ENCODE measurements at places on chromosomes 7 and 10. TPM values are rescaled to one million over a fixed set of nuclear protein-coding genes. Genes with fewer than 3 reads are reported as not detected.

DNA sequence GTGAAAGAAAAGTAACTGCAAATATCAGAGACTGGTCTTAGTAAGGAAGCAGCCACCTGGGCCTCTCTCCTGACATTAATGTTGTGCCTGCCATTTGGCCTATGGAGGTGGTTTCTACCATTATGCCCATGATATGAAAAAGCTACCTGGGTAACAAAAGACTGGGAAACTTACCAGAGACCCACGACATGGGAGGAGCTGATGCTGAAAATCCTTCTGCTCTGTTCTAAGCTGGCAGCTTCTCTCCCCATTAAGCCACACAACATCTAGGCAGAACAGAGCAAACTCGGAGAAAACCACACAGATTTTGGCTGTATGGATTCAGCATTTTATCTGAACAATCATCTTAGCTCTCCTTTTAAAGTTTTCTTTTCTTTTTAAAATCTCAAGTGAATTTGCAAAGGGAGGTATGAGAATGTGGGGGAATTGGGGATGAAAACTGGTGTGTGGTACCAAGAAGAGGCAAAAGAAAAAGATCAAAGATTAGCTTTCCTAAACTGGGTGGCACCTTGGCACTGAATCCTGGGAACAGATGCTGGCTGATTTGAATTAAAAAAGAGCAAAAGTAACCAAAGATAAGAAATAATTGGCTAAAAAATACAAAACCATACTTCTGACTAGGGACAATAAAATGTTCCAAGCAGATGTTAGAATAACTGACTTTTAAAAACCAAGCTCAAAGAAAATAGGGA is 128.6 kb upstream of the ANKRD1 start:
- H3K4me1 ChIP-seq = peaks cover 20% of the 10 kb centered on the region
- no peaks in the 10 kb centered on the region for H3K36me3 ChIP-seq
- no peak overlapping the region for H3K4me3 ChIP-seq
- no peak for DNase-seq

GRCh38 chr7:103121641-103122040 is 27.3 kb downstream of the NAPEPLD start:
- no peaks in the 10 kb centered on the region for H3K27me3 ChIP-seq
- no peaks in the 10 kb centered on the region for H3K36me3 ChIP-seq
- H3K4me3 ChIP-seq = no peak overlapping the region
- peaks cover 16% of the 10 kb centered on the region for H3K4me1 ChIP-seq
- peak overlapping the region; percentile 71 for H3K27ac ChIP-seq

DNA sequence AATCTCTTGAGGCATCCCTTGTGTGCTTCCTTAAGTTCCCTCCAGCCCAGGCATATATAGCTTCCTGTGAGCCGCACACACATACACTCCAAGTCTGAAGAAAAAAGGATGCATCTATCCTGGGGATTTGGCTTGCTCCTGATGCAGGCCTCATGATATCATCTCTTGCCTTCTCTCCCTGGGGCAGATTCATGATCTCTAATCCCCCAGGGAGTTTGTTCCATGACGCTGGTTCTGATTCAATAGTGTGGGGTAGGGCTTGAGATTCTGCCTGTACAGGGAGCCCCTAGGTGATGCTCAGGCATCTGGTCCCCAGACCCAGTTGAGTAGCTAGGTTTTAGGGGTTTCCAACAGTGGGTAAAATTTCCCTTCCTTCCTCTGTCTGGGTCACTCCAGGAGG is 1.5 kb downstream of the PON1 start:
- no peak overlapping the region for H3K27ac ChIP-seq
- H3K4me3 ChIP-seq = no peak overlapping the region
- H3K36me3 ChIP-seq = no peaks in the 10 kb centered on the region
- no peaks in the 10 kb centered on the region for H3K27me3 ChIP-seq
- no peak for DNase-seq

The STRIP2 gene
- 2.3 TPM for total RNA-seq

The CYP3A7 gene
- total RNA-seq = not detected

- H3K4me1 ChIP-seq = no peaks in the 10 kb centered on the region
- H3K27me3 ChIP-seq = no peaks in the 10 kb centered on the region
- no peak for DNase-seq
- H3K4me3 ChIP-seq = no peak overlapping the region
- H3K27ac ChIP-seq = no peak overlapping the region
Observed at GRCh38 chr10:127337801-127338200, 141.4 kb upstream of the INSYN2A start.

DNA sequence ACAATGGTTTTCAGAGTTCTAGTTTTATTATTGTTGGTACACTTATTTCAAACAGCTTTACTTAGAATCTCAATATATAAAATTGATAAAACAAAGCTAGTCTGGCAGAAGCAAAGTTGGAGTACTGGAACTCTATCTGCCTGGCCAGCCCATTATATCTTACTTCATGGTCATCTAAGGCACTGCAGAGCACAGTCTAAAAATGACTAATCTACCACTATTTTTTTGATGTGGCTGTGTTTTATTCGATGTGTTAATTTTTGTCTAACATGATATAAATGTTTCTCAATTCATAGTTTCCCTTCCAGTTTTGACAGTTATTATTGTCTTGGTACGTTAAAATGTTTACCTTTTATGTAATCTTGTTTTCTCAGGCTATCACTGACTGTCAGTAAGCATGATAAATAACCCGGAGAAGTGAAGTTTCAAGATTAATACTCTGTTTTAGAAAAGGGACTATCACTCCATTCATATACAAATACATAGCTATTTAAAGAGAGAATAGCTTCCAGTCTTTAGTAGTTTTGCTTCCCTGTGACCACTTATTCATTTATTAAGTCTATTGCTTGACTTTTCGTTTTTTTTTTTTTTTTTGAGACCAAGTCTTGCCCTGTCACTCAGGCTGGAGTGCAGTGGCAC is 60.6 kb upstream of the CSTF2T start:
- no peaks in the 10 kb centered on the region for H3K36me3 ChIP-seq
- no peak for DNase-seq
- no peak overlapping the region for H3K4me3 ChIP-seq

DNA sequence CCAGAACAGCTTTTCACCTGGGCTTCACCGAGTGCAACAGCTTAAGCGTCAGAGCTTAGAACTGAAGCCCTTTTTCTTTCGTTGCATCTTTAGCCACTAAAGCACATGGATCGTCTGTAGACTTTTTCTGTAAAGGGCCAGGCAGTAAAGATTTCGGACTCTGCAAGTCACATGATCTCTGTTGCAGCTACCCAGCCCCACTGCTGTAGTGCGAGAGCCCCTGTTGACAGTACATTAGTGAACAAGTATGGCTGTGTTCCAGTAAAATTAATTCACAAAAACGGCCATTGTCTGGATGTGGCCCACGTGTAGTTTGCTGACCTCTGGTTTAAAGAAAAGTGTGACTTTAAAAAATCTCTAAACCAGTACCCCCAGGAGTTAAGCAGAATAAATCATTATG is 39.4 kb downstream of the FBH1 start:
- peaks cover 54% of the 10 kb centered on the region for H3K36me3 ChIP-seq
- DNase-seq = no peak
- H3K27me3 ChIP-seq = no peaks in the 10 kb centered on the region

Data from ascending aorta (tissue), 2 donors.